IPS DF 6.9 (cell line): ENCODE measurements at places on chromosomes 5 and 9.

DNA sequence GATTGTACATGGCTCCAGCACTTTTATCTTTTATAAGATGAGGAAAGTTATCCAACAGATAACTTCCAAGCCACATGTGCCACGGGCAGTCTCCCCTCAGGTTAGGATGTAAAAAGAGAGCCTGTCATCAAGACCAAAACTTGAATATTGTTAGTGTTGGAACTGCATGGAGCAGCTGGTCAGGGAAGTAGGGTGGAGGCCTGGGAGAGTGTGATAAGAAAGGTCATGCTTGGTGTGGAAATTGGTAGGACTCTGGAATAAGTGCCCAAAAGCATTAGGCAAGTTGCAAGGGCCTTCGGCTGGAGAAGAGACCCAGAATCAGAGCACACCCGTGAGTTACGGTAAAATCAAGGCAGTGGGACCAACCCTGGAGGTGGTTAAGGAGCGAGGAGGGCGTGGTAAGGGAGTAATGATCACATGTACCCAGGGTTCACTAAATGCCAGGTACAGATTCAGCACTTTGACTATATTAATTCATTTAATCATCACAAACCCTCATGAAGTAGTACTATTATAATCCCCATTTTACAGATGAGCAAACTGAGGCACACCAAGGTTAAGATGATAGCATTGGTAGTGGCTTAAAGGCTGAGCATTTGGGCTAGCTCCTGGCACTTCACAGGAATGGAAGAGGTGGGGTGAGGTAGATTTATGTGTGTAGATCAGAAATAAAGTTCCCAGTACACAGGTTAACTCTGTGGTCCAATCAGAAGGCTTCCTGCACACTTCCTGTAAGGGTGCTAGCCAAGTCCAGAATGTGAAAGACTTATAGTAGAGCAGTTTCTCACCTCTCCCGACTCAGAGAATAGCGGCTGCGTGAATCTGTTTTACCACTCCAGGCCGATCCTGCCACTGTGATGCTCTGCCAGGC is 96.5 kb upstream of the ZNF608 start:
- H3K27me3 ChIP-seq = no peaks in the 10 kb centered on the region
- H3K4me1 ChIP-seq = no peaks in the 10 kb centered on the region
- H3K4me3 ChIP-seq = no peak overlapping the region
- no peaks in the 10 kb centered on the region for H3K36me3 ChIP-seq
- H3K27ac ChIP-seq = no peak overlapping the region

DNA sequence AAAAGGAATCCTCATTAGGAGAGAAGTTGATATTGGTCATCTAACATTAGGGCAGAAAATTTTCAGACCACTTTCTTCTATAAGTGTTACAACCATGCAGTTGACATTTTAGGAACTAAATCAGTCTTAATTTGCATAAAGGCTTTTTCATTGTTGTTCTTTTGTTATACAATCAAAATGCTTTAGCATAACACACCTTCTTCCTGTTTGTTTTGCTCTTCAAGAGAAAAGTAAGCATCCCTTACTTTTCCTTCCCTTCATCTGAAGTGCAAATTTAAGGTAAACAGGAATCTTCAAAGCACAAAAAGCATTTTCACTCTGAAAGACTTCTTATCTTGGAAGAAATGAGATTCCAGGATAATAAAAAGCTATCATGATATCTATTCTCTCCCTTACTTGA is 273.6 kb downstream of the PTPRD start:
- no peaks in the 10 kb centered on the region for H3K27me3 ChIP-seq
- DNase-seq = no peak
- no peaks in the 10 kb centered on the region for H3K4me1 ChIP-seq

DNA sequence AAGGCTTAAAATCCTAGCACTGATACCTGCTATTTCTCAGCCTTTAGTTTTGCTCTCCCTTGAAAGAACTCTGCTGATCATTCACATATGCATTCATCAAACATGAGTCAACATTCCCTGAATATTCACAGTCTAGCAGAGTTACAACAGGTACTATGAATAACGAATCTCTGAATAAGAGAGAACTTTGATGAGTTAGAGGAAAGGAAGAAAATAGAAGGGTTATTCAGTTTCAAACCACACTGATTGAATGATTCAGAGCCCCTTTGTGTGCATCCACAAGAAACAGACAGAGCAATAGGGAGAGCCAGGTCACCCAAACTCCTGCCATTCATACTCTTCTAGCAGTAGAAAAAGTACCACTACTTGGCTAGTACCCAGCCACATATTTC is 36.0 kb downstream of the FOXD1 start:
- no peaks in the 10 kb centered on the region for H3K36me3 ChIP-seq
- H3K27ac ChIP-seq = no peak overlapping the region
- DNase-seq = no peak
- H3K27me3 ChIP-seq = no peaks in the 10 kb centered on the region; the same call in 1 of the 2 replicates
- no peak overlapping the region for H3K4me3 ChIP-seq

DNA sequence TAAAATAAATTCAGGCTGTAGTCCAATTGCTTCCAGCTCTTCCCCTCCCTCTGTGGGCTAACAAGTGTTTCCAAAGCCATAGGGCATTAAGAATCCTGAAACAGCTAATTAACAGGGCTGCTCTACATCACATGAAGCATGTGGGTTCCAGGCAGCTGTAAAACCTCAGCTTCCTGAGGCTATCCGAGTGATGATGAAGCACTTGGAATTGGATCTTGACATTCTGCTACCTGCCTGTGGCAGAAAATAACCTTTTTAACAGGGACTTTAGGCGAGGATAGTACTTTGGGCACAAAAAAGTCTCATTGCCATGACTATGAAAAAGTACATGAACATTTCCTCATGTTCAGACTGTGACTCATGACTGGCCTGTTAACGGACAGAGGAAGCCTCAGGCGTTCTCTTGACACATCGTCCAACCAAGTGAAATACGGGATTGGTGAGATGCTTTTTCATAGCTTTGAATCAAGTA is 107.2 kb downstream of the PDE4D start:
- H3K36me3 ChIP-seq = no peaks in the 10 kb centered on the region
- no peak overlapping the region for H3K4me3 ChIP-seq
- H3K4me1 ChIP-seq = peaks cover 2% of the 10 kb centered on the region; the same call in 1 of the 2 replicates
- DNase-seq = no peak
- no peaks in the 10 kb centered on the region for H3K27me3 ChIP-seq

GRCh38 chr9:85344901-85345300 is 396.9 kb downstream of the AGTPBP1 start:
- H3K36me3 ChIP-seq = no peaks in the 10 kb centered on the region
- no peak for DNase-seq
- H3K27ac ChIP-seq = no peak overlapping the region

GRCh38 chr5:106167766-106168165 is 1503.0 kb downstream of the EFNA5 start:
- no peaks in the 10 kb centered on the region for H3K27me3 ChIP-seq
- H3K27ac ChIP-seq = no peak overlapping the region
- no peaks in the 10 kb centered on the region for H3K36me3 ChIP-seq
- H3K4me3 ChIP-seq = no peak overlapping the region

- DNase-seq = no peak
- H3K4me1 ChIP-seq = no peaks in the 10 kb centered on the region
- H3K4me3 ChIP-seq = no peak overlapping the region
- H3K27me3 ChIP-seq = no peaks in the 10 kb centered on the region
- H3K27ac ChIP-seq = no peak overlapping the region
Measured at GRCh38 chr9:97923529-97924108, 1.3 kb upstream of the TRMO start.

DNA sequence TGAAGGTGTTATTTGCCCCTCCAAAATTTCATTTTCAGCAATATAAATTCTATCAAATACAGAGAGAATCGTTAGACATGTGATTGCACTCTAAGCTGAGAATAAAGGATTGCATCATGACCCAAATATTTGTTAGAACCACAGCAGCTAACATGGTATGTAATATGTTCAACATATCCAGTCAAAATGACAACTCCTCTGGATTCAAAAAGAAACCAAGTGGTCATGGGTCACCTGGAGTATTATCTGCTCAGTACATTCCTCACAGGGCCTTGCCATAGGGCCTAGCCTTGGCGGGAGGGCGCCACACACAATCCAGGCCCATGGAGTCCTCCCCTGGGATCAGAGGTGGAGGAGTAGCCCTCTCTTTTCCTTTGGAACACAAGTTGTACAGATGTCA is 179.2 kb downstream of the HSD17B3 start:
- H3K27me3 ChIP-seq = no peaks in the 10 kb centered on the region
- H3K36me3 ChIP-seq = no peaks in the 10 kb centered on the region
- no peaks in the 10 kb centered on the region; the same call in 1 of the 2 replicates for H3K4me1 ChIP-seq
- DNase-seq = no peak
- no peak overlapping the region for H3K4me3 ChIP-seq

DNA sequence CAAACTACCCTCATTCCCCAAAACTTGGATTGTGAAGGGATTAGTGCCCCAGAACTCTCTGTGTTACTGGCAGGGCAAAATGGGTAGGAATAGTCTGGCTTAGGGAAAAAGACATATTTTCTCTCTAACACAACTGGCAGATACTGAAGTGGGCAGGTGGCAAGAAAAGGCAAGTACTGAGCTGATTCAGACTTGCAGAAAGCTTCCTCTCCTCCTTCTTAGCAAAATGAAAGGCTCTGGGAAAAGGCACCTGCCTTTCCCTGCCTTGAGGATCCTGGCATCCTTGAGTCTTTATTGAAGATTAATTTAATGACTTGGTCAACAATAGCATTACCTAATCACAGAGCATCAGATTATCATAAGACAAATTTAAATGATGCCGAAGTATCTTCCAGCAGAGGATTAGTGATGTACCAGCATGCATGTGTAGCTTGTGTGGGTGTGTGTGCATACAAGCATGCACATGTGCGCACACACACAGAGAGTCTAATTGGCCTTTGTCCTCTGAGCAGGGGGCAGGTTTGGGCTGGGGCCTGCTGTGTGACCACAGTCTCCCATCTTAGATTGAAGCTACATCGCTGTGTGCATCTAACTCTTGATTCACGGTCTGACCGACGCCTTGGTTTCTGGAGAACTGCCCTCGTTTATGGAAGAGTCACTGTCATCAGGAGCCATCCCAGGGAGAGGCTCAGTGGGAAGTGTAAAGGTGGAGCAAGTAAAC is 294.8 kb downstream of the AOPEP start:
- no peaks in the 10 kb centered on the region for H3K4me1 ChIP-seq
- no peak overlapping the region for H3K4me3 ChIP-seq

GRCh38 chr9:35042081-35042604 is 30.3 kb downstream of the VCP start:
- H3K27me3 ChIP-seq = no peaks in the 10 kb centered on the region
- no peaks in the 10 kb centered on the region; the same call in 1 of the 2 replicates for H3K36me3 ChIP-seq
- H3K27ac ChIP-seq = no peak overlapping the region
- DNase-seq = no peak

- no peak overlapping the region for H3K4me3 ChIP-seq
- H3K27me3 ChIP-seq = peaks cover 9% of the 10 kb centered on the region; the same call in 1 of the 2 replicates
- H3K27ac ChIP-seq = no peak overlapping the region
- H3K36me3 ChIP-seq = no peaks in the 10 kb centered on the region
- DNase-seq = no peak
- peaks cover 1% of the 10 kb centered on the region; the same call in 1 of the 2 replicates for H3K4me1 ChIP-seq
Measured at GRCh38 chr5:135476615-135477581, 24.7 kb upstream of the TIFAB start.

- no peak overlapping the region for H3K27ac ChIP-seq
- no peaks in the 10 kb centered on the region for H3K27me3 ChIP-seq
- H3K4me3 ChIP-seq = no peak overlapping the region
- no peak for DNase-seq
- H3K36me3 ChIP-seq = no peaks in the 10 kb centered on the region
Measured at GRCh38 chr5:2329741-2330140, 421.7 kb downstream of the IRX2 start.
